Dorsolateral prefrontal cortex (tissue), 122 donors: ENCODE measurements at places on chromosomes 12 and 14.
A peak's percentile ranks its signal among the peaks of the same experiment; 100 is the strongest.

GRCh38 chr12:106329231-106329982 lies 26.9 kb downstream of the TCP11L2 start:
- DNase-seq = no peak

- DNase-seq = no peak
Measured at GRCh38 chr14:57712102-57712501, 153.8 kb downstream of the SLC35F4 start.

- no peak for DNase-seq
Measured at GRCh38 chr12:55955344-55955743, 10.5 kb downstream of the PMEL start.

DNA sequence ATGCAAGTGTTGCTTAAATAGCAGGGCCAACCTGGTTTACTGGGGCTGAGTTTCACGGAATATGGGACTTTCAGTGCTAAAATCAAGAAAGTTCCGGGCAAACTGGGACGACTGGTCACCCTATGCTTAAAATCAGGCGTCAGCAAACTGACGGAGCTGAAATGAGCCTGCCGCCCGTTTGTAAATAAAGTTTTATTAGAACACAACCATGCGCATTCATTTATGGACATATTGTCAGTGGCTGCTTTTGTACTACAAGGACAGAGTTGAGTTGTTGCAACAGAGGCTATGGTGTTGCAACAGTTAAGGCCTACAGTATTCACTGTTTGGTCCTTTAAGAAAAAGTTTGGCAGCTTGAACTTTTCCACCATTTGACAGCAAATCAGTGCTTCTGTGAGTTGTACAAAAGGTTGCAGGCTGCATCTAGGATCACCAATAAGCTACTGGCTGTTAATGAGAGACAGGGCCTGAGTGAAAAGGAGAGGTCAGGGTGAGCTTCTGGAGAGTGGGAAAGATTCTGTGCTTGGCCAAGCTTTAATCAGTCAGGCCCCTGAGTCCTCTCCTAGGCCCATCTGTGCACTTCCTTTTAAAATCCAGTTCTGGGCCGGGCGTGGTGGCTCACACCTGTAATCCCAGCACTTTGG lies 13.3 kb downstream of the SELPLG start:
- no peak for DNase-seq

DNA sequence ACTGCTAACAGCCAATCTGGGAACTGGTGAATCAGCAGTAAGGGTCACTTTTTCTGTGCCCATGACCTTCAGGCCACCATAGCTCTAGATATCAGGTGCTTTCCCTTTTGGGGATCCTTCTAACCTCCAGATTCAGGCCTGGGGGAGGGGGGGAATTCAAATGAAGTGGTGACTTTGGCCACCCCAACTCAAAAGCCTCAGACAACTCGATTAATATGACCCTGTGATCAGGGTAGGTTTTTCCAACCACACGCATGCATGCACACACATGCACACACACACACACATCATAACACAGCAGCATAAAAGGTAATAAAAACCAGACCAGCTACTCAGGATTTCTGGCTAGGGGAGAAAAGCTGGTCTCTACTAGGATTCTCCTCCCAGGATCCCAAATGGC lies 5.3 kb downstream of the TBX3 start:
- DNase-seq = no peak

DNA sequence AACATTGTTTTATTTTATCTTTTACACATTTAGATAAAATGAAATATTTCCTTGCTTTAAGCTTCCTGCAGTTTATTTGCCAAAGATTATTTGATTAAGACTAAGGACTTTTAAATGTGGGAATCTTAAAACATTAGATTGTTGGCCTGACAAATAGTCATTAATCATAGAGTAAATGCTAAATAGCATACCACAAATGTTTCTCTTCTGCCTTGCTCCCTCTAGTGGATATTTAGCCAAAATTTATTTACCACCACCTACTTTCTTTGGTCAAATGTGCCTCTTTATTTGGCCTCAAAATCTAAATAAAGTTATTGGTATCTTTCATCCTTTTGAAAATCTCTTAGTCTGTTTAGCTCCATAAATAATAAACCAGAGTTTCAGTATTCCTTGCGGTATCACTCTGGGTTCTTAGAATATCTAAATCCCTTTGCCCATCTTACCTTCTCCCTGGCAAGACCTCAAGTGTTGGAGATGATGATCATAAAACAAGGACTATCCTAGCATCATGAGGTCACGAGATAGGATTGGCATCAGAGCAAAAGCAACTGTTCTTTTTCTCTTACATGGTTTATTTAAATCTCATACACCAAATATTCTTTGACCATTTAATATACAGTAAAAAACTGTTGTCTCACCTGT lies 150.6 kb upstream of the AEBP2 start:
- DNase-seq = no peak

GRCh38 chr12:110932046-110932445 lies 11.7 kb upstream of the MYL2 start:
- DNase-seq = no peak

- no peak for DNase-seq
Measured at GRCh38 chr14:74526854-74527585, 33.5 kb downstream of the ISCA2 start.

- no peak for DNase-seq
Measured at GRCh38 chr14:94005324-94006073, 8.4 kb downstream of the CCDC197 start.

GRCh38 chr12:123983822-123984485 lies 10.9 kb downstream of the ZNF664 start:
- no peak for DNase-seq

DNA sequence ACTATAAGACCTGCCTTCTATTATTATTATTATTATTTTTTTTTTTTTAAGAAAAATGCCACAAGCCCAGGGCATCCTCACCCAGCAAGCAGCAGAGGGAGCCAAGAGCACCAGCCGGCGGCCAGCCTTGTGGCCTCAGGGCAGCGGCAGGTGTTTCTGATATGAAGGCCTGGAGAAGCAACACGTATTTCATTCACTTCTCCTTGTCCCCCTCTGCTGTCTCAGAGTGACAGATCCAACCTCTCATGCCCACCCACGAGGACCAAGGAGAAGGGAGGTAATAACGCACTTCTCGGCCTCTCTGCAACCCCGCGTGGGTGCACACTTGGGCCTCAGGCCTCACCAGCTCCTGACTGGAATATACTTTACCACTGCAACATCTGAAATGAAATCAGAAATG lies 25.4 kb downstream of the CDC42BPB start:
- no peak for DNase-seq

DNA sequence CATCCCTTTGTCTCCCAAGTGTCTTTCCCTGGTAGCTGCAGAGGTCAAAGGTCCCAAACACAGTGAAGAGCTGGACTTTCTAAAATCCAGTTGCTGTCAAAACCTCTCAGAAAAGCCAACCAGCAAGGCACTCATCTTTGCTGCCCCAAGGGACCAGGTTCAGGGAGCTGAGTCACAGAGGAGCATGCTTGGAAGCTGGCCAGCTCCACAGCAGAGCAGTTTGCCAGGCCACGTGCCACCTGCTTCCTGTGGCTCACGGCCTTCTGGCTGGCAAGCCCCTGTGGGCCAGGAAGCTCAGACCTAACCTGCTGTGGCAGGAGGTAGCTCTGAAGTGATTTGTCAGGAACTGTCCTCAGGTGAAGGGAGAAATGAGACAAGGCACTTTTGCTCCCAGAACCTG lies 3.6 kb downstream of the ISCU start:
- DNase-seq = peak; percentile 74

- DNase-seq = no peak
Measured at GRCh38 chr14:55838529-55839052, 258.6 kb downstream of the KTN1 start.

- DNase-seq = peak; percentile 93
Measured at GRCh38 chr12:94566345-94566744, 84.0 kb downstream of the TMCC3 start.

- no peak for DNase-seq
Measured at GRCh38 chr12:10140001-10140400, 10.0 kb upstream of the CLEC7A start.

GRCh38 chr14:56422221-56422620 lies 157.4 kb upstream of the TMEM260 start:
- DNase-seq = no peak

- no peak for DNase-seq
Measured at GRCh38 chr14:52240623-52241022, 26.9 kb upstream of the PTGDR start.

DNA sequence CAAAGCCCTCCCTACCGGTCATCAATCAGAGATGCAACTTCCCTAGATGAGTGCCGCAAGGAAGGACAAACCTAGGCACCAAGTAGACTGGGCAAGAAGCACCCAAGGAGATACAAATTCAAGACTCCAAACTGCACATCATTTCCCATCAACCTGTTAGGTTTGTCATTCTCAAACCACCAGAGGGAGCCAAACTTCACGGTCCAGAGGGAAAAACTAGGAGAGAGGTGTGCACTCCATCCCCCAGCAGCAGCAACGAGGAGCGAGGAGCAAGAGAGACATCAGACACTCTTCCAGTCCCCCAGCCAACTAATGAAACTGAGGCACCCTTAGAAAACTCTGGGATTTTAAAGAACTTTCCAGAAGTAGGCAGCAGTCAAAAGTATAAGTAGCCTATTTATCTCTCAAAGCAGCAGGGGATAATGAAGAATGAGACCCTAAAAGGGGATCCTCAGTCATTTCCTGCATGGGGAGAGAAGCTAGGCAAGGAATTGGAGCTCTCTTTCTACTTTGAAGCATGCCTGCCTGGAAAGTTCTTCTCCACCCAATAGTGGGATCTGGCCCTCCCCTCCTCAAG lies 37.0 kb upstream of the NT5DC3 start:
- DNase-seq = peak; percentile 6

GRCh38 chr12:95953000-95953399 lies 9.9 kb downstream of the AMDHD1 start:
- DNase-seq = no peak

GRCh38 chr14:100664841-100665510 lies 61.7 kb upstream of the DLK1 start:
- DNase-seq = no peak

- DNase-seq = no peak
Measured at GRCh38 chr12:100987552-100988521, 193.3 kb downstream of the ANO4 start.

DNA sequence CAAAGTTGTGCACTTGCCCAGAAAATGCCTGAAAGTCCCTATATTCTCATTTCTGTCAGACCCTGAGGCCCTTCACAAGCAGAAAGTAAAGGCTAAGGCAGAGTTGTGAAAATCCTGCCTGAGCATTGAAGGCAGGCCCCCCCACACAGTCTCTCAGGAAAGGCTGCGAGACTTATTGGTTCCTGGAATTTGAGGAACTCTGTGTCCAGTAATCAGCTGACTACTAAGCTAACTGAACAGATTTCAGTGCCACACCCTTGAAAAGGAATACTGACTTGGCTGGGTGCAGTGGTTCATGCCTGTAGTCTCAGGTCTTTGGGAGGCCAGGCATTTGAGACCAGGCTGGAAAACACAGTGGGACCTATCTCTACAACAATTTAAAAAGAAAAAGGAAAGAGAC lies 21.1 kb upstream of the PPP2R5E start:
- DNase-seq = no peak

- DNase-seq = no peak
Measured at GRCh38 chr12:128815779-128816642, 7.7 kb downstream of the SLC15A4 start.

GRCh38 chr12:104596134-104596799 lies 139.5 kb downstream of the CHST11 start:
- DNase-seq = peak; percentile 17

- no peak for DNase-seq
Measured at GRCh38 chr14:59098377-59098776, 90.1 kb upstream of the DAAM1 start.

DNA sequence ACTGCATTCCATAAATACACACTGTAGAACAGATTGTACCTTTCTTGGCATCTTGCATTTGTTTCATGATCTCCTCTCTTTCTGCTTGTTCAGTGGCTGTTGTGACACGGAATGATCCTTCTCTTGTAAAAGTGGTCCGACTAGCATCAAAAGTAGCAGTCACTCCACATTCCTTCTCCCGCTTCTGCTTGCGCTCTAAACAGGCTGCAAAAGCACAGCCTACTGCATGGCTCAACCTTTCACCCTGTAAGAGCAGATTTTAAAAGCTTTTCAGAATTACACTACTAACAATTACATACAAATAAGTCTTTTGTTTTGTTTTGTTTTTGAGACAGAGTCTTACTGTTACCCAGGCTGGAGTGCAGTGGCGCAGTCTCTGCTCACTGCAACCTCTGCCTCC lies 49.8 kb downstream of the PAPLN start:
- no peak for DNase-seq

GRCh38 chr14:96797582-96798349 lies 584 bp downstream of the VRK1 start:
- peak; percentile 12 for DNase-seq

- DNase-seq = no peak
Measured at GRCh38 chr12:83473408-83474095, 786.8 kb downstream of the TMTC2 start.

GRCh38 chr12:40993158-40993557 lies 195.0 kb upstream of the PDZRN4 start:
- no peak for DNase-seq

DNA sequence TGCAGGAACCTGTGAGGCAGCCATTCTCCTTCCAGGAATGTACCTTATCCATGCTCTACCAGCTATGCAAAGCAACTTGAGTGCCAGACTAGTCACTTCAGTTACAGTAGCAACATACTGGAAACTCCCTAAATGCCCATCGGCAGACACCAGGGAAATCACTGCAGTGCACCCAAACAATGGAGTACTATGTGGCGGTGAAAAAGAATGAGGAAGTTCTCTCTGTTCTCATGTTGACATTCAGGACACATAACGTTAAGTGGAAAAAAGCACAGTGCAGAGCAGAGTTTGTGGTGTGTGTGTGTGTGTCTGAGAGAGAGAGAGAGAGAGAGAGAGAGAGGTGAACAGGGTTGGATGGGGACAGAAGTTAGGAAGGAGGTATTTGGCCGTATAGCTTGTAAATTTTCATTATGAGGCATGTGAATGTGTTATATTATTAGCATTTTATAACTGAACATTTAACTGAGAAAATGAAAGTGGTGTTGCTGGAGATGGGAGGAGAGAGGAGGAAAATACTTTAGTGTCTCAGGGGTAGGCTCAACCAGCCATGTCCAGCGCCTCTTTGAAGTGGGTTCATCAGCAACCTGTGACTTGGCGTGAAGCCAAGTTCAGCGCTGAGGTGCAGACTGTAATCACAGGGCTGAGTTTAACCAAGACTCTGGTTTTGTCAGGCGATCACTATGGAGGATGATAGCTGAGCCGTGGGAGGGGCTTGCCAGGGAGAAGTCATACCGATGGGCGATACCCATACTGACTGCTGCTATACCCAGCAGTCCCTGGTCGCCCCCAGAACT lies 17.3 kb downstream of the TNFAIP2 start:
- no peak for DNase-seq

- DNase-seq = peak; percentile 44
Measured at GRCh38 chr12:132284071-132284826, 45.1 kb downstream of the GALNT9 start.

- DNase-seq = peak; percentile 55
Measured at GRCh38 chr12:124979568-124979967, 9.4 kb downstream of the DHX37 start.

GRCh38 chr12:107404981-107405380 lies 280.6 kb upstream of the PWP1 start:
- no peak for DNase-seq

- no peak for DNase-seq
Measured at GRCh38 chr14:76546426-76547221, 170.7 kb downstream of the ESRRB start.

- DNase-seq = no peak
Measured at GRCh38 chr14:23015618-23016017, 5.7 kb upstream of the C14orf93 start.

GRCh38 chr12:2358986-2359658 lies 306.3 kb downstream of the CACNA1C start:
- DNase-seq = no peak
